ENCODE measurements at places on chromosomes 13 and 19.

- no peak overlapping the region for H3K27ac ChIP-seq
- H3K4me3 ChIP-seq, result no peak overlapping the region
- no peaks in the 10 kb centered on the region for H3K4me1 ChIP-seq
- no peaks in the 10 kb centered on the region for H3K36me3 ChIP-seq
- no peak for DNase-seq
These were observed 45.2 kb downstream of the CDADC1 start for GRCh38 chr13:49292742-49293486.

- DNase-seq, result no peak
- no peaks in the 10 kb centered on the region for H3K4me1 ChIP-seq
- no peaks in the 10 kb centered on the region for H3K27me3 ChIP-seq
- no peak overlapping the region for H3K27ac ChIP-seq
These were observed 1525.6 kb upstream of the PRR20A start for GRCh38 chr13:55615081-55615480.

DNA sequence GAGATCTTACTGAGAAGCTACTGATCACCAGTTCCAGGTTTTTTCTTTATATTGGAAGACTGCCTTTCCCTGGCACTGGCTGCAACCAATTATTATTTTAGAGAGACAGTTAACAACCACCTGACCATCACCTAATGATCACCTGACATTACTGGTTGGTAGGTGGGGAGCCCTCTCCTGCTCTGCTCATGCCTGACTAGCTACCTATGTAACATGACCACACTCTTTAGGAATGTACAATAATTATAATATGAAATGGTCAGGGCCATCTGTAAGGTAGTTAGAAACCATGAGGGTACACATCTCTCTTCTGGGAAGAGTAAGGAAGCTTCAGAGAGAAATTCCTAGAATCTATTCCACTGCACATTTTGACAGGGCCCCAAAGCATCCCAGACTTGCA lies 59.0 kb upstream of the SCEL start:
- H3K36me3 ChIP-seq, result no peaks in the 10 kb centered on the region
- H3K4me3 ChIP-seq, result no peak overlapping the region
- no peak for DNase-seq
- H3K4me1 ChIP-seq, result peaks cover 8% of the 10 kb centered on the region

- peaks cover 45% of the 10 kb centered on the region for H3K4me1 ChIP-seq
- no peak for DNase-seq
- no peak overlapping the region for H3K27ac ChIP-seq
- H3K27me3 ChIP-seq, result no peaks in the 10 kb centered on the region
These were observed 47.1 kb downstream of the ARHGAP35 start for GRCh38 chr19:46907880-46908279.
